Activated CD4-positive, alpha-beta T cell treated with anti-CD3 and anti-CD28 coated beads for 1 hour (primary cell): ENCODE measurements at places on chromosomes 5 and 9.

- no peak for DNase-seq
These were observed 9.5 kb downstream of the IRF1 start for GRCh38 chr5:132480893-132481595.

DNA sequence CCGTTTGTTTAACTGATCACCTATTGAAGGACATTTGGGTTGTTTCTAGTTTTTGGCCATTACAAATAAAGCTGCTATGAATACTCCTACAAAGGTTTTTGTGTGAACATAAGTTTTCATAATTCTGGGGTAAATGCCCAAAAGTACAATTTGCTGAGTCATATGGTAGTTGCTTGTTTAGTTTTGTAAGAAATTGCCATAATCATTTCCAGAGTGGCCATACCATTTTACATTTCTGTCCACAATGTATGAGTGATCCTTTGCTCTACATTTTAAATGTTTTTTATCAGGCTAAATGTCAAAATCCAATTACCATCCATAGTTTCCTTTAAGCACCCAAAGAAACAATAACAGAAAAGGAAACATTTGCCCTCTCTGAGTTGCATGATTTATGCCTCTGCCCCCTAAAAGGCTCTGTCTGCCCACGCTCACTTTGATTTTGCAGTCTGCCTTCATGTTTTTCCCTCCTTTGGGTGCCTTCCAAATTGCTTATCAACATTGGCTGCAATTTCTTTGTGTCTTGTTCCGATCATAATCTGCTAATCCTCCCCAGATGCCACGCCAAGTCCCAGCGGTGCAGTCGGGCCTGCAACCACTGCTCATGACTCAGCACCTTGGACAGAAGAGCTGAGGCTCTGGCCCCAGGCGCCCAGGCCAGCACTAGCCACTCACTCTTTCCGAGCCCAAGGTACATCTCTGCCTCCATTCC is 339.2 kb downstream of the PIK3R1 start:
- no peak for DNase-seq

GRCh38 chr5:179907556-179908324 is at the start of gene TBC1D9B:
Gene TBC1D9B, minus strand, starts transcription at chr5:179907897. Its CDS starts 76 bp downstream, at chr5:179907821.
- DNase-seq, result peak; percentile 58

DNA sequence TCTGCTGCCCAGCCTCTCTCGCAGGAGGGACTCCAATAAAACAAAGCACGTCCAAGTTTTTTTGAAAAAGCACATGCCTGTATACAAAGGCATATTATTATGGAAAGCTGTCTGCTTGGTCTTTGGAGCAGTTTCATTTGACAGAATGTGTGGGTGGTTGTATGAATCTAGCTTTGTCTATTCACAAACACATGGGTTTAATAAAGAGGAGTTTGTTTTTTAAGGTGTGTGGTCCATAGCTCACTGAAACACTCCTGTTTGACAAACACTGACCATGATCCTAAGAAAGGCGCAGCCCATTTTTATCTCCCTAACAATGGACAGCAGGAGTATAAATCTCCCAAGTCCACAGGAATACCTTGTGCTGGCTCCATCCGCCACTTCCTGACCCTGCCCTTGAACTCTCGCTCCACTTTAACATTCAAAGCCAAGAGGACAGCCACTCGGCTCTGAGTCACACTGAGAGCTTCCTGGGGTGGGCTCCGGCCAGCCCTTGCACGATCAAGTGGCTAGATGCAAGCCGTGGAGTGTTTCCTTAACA is 371.9 kb downstream of the EBF1 start:
- DNase-seq, result no peak

DNA sequence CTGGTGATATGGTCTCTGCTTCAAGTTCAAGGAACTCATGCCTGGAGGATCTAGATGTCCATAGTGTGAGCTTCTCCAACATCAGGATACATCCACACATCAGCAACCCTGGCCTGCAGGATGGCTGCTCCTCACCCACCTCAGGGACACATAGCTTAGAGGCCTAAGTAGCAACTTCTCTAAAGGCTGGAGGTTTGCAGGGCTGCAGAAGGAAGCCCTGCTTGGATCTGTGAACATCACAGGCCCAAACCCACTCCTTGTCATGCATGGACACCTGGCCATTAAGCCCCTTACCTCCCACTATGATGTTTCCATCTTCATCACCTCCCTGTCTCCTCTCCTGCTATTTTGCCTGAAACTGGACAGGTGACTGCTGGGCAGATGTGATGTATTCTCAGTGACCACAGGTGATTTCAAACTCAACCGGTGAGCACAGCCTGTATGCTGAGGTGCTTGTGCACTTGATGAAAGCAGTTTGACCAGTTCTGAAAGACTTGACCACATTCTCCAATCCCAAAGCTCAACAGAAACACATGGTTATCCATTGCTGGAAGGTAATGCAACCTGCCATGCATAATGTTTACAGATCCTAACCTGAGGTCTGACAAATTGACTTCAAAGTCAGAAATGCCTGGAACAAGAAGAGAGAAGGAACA is 205.2 kb downstream of the FSTL4 start:
- no peak for DNase-seq

DNA sequence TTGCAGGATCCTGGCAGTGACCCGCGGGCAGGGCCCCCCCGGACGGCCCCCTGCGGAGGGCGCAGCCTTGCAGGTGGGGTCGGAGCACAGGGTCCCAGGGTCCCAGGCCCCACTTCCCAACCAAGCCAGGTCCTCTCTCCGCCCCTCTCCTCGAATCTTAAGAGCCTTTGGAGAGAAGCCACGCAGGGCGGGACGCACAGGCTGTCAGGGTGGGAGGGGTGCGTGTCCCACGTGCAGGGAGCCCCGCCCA is 18.4 kb upstream of the EGFL7 start:
- DNase-seq, result no peak

DNA sequence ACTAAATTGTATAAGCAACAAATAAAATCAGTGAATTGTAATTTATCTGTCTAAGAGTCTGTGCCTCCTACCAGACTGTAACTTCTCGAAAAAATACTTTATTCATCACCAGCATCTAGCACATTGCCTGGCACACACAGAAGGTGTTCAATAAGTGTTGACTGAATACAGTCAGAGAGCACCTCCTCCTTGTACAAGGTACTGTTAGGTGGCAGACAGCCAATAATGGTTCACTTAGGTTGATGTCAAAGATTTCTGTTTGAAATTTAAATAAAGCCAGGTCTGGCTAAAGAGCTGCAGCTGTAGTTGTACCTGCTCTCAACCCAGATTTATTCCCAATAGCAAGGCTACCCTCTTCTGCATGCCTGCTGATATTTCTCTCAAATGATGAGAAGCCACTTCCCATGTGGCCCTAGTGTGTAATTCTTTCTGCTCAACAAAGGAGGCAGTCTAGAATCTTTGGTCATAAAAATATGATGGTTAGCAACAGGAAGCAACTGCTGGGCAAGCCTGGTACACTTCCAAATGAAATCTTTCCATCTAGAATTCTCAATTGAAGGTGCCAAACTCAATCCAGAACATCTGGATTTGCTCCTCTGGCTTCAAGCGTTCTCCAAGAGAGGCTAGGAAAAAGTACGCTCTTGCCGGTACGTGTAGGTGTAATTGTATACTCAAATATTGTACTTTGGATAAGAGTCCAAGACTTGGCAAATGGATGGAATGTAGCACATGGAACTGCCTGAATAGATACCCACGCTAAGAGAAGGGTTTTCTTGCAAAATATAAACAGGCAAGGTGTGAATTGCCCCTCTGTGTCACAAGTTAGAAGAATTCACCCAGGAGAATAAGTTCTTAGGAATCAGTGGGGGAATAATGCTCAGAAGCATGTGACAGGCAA is 95.6 kb downstream of the NR6A1 start:
- no peak for DNase-seq

DNA sequence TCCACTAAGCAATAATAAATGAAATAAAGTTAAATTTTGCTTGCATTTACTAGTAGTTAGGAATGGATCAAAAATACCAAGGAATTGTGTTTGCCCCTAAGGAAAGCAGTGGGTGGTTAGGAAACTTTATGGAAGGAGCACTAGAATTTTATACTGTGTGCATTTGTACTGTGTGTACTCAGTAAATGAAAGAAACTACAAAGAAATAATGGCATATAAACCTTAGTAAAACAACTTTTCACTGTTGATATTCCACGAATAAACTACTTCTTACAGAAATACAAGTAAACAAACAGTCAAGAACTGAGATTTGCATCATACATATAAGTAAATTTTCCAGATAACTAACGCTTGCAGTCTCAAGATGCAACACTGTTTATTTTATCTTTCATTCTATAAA is 103.7 kb upstream of the PARP8 start:
- no peak for DNase-seq

DNA sequence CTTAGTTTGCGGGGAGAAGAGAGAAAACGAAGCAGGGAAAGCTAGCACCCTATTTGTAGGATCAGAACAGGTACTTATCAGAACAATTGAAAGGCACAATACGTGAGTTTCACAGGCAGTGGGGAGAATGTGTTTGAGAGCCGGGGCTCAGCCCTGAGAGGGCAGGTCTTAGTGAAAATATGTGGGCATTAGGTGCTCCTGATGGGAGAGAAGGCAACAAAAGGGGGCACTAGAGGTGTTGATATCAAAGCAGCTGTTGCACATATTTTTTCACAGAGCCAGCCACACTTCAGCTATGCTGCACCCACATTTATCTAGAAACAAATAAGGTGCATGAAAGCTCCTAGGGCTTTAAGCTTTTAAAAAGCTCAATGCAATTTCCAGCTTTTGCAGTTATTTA is 99.7 kb upstream of the MAN2A1 start:
- DNase-seq, result no peak

GRCh38 chr5:110354915-110355644 is 371.4 kb downstream of the TMEM232 start:
- DNase-seq, result no peak

DNA sequence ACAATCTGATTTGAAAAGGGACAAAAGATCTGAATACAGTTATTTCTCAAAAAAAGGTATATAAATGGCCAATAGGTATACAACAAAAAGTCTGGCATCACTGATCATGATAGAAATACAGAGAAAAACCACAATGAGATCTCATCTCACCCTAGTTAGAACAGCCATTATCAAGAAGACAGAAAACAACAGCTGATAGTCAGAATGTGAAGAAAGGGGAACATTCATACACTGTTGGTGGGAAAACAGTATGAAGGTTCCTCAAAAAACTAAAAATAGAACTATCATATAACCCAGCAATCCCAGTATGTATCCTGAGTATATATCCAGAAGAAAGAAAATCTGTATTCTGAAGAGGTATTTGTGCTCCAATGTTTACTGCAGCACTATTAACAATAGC is 75.7 kb upstream of the OR2K2 start:
- no peak for DNase-seq

DNA sequence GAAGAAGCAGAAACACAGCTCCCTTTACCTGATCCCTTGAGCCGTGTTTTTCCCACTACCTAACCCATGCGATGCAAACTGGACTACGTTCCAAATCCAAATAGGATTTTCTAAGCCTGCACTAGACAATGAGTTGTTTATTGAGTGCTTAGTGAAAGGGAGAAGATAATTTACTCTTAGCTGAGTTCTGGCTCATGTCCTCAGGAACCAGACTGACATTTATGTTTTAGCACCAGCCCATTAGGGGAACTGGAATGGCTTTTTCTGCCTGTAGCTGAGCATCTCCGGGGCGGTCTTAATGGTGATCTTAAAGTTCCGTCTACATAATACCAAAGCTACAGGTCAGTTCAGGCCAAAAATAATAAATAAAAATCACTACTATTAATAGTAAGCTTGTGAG is 81.5 kb downstream of the SH3TC2 start:
- no peak for DNase-seq

DNA sequence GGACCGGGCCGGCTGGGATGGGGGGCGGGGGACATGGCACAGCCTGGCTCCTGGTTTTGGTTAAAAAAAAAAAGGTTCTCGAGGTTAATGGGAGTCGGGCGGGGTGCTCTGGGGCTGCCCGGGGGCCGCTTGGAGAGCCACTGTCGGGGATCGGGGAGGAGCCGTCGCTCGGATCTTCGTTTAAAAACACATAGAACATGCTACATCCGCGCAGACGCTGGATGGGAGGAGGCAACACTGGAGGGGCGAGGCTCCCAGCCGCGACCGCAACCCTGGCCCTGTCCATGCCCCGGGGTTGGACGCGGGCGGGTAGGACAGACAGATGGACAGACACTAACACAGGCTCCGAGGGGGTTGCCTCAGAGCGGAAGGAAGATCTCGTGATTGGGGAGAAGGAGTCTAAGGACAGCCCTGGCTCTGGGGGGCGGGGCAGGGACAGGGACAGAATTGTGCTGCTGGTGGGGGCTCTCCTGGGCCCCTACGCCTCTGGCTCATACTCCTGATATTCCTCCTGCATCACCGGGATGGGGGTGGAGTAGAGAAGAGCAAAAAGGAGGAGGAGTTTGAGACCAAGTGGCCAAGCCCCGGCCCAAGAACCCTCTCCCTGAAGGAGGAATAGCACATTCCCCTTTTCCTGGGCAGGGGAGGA is 9.9 kb downstream of the SNCB start:
- DNase-seq, result no peak

DNA sequence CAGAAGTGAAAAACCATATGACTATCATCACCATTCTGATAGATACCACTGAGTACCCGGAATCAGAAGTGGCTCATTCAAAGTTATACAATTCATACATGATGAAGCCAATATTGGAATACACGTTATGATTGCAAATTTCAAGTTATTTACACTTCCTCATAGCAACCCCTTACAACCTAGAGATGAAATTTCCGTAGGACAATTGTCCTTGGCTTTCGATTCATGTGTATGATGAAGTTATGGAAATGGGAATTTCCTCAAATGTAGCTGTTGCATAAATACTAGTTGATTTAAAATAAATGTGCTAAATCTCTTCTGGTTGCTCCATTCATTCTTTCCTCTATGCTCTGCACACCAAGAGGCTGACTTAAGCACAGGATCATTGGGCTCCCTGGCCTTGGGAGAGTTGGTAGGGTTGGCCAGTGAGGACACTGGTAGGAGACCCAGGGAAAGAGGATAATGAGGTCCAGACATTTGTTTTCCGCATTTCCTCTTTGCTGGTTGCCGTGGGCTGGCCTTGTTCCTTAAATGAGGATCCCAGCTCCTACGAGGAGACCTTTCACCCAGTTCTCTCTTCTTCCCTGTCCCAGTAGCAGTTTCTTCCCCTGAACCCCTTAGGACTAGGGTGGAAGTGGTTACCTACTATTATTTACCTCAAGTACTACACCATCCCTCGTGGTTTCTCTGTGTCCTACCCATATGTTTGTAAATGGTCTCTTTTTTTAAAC is 90.3 kb downstream of the ZNF474 start:
- no peak for DNase-seq

DNA sequence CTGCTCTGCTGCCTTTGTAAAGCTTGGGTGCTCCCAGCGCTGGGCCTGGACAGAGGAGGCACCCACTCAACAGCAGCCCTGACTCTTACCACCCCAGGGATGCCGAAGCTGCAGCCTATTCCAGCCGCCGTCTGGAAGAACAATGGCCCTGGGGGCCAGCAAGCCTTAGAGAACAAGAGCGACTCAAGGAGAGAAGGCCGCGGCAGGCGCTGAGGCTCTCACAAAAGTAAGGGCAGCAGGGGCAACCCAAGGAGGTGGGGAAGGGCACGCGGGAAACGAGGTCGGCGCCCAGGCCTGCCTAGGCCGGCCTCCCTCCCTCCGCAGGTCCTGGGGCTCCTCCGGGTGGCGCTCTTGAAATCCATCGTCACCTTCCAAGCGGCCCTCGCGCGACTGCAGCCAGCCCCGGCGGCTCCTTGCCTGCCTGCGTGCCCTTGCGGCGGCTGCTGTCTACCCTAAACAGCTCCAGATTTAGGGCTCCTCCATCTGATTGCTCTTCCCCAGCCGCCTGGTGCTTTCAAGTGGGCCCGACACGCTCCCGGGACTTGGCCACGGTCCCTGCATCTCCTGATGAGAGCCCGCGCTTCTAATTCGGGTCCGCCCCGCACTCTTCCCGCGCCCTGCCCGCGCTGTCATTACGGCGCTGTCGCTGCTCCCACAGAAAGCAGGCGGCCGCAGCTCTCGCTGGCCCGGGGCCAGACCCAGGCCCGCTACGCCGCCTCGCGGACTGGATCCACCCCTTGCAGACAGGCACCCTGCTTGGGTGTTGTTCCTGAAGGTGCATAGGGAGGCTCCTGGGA is 213.3 kb downstream of the SEMA6A start:
- DNase-seq, result no peak
